ENCODE measurements at places on chromosomes 12 and 14.

- peak; percentile 14 for DNase-seq
Measured at GRCh38 chr14:26808407-26808806, 210.6 kb upstream of the NOVA1 start.

- DNase-seq: no peak
Measured at GRCh38 chr14:65940056-65940735, 527.7 kb downstream of the FUT8 start.

DNA sequence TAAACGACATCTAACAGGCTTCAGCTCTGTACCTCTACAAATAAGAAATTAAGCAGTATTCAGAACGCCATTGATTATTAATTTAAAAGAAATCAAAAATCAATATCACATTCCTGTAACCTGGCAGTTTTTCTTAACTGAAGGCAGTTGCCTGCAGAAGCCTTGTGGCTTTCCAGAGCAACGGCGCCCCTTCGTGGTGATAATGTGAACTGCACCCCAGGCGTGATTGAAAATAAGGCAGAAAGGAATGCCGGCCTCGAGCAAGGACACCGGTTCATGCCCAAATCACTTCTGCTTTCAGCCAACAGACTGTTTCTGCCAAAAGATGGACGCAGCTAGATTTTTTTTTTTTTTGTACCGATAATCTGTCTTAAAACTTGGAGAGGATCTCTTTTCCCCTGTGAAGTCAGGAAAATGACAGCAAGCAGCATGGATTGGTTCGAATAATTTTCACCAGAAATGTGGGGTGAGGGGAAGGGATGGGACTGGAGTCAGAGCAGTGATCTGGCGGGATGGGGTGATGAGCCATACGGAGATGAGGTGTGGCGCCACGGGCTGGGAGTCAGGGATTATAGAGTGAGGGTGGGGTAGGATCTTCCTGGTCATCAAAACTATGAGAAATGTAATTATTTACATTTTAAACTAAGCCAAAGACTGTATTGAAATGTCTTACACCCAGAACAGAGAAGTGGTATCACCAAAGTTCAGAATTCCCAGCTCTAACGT, 473.0 kb downstream of the DPF3 start:
- DNase-seq: peak; percentile 90

DNA sequence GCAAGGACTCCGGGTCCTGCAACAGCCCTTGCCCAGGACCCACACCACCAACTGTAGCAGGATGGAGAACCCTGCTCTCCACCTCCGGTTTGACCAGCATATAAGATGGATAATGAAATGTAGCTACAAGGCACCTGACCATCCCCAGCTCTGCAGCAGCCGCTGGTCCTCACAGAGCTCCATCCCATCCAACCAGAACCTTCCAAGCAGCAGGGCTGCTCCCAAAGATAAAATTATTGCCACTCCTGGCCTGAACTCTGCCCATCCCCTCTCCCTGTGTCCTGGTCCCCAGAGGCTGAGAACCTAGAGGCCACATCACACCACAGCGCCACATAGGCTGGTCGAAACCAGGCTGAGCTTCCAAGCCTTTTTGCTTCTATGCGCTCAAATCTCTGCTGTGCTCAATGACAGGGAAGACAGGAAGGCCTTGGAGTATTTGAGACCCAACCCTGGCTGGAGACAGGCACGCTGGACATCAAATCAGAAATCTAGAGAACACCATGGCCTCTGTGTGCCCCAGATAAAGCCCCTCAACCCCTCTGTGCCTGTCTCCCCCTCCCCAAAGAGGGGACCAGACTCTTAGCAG, 4.2 kb downstream of the CDK2AP1 start:
- DNase-seq: no peak

GRCh38 chr12:71061451-71061850, 96.3 kb downstream of the TSPAN8 start:
- DNase-seq: no peak

Data from astrocyte of the hippocampus (primary cell).